ENCODE measurements at places on chromosomes 5 and 9. TPM values are rescaled to one million over a fixed set of nuclear protein-coding genes. Genes with fewer than 3 reads are reported as not detected.

The PDE6A gene
- 0.07 TPM for total RNA-seq

The ADAMTS6 gene
- total RNA-seq: not detected

The CDH9 gene
- total RNA-seq: not detected

The SLC36A1 gene
- 2.1 TPM for total RNA-seq

The PTTG1 gene
- 973 TPM for total RNA-seq

The DROSHA gene
- 92.0 TPM for total RNA-seq

The TOR4A gene
- total RNA-seq: 35.1 TPM

The LCP2 gene
- not detected for total RNA-seq

The FOXD1 gene
- total RNA-seq: 17.0 TPM

The TRUB2 gene
- total RNA-seq: 29.2 TPM

The TAF1L gene
- total RNA-seq: not detected

The SLC25A2 gene
- total RNA-seq: not detected

The PLCXD3 gene
- total RNA-seq: 0.03 TPM

The IFNA2 gene
- not detected for total RNA-seq

The CER1 gene
- total RNA-seq: not detected

The SLCO4C1 gene
- total RNA-seq: 4.1 TPM

The NTNG2 gene
- 5.1 TPM for total RNA-seq

The RPL35 gene
- 1,845 TPM for total RNA-seq

The LHX6 gene
- total RNA-seq: 0.12 TPM

The GOLGA1 gene
- total RNA-seq: 14.1 TPM

The GNA14 gene
- not detected for total RNA-seq

The PTGDS gene
- total RNA-seq: not detected

The FAM221B gene
- total RNA-seq: not detected

The PRUNE2 gene
- total RNA-seq: not detected

The LRRC8A gene
- 25.9 TPM for total RNA-seq

The ZDHHC11B gene
- total RNA-seq: not detected

The PRR16 gene
- total RNA-seq: 4.5 TPM
